ENCODE measurements at places on chromosomes 7 and 10.
A peak's percentile ranks its signal among the peaks of the same experiment; 100 is the strongest.

DNA sequence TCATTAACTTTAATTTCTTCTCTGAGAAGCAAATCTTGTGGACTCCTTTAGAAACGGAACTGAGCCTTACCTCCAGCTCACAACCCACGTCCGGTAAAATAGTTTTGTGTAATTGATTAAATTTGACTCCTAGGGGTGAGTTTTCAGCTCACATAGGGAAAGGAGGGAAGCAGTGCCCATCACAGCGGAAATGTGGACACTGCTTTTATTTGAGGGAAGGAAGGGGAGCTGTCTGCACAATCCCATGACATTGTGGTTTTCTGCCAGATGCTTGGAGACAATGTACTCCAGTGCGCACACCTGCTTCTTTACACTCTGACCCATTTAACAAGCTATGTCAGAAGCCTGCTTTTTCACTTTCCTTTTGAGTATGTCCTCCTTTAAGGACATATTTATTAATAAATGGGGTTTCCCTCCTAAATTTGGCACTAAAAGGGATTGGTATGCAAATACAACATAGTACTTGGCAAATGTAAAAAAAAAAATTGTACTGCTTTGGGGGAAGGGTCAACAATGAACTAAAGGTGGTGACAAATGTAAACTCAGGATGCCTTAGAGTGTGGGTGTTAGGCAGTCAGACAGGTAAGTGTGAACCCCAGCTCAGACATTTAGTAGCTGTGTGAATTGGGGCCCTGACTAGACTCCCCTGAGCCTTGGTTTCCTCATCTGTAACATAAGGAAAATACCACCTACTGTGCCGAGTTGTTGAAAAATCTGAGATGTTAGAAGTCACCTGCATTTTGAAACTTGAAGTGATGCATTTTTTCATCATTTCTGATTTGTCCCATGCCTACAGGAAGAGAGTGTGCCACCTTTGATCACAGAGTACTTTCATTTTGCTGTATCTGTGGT, 90.2 kb upstream of the KLF6 start:
- DNase-seq, result peak; percentile 79

GRCh38 chr7:141624763-141625162, 73.6 kb downstream of the AGK start:
- DNase-seq, result no peak

DNA sequence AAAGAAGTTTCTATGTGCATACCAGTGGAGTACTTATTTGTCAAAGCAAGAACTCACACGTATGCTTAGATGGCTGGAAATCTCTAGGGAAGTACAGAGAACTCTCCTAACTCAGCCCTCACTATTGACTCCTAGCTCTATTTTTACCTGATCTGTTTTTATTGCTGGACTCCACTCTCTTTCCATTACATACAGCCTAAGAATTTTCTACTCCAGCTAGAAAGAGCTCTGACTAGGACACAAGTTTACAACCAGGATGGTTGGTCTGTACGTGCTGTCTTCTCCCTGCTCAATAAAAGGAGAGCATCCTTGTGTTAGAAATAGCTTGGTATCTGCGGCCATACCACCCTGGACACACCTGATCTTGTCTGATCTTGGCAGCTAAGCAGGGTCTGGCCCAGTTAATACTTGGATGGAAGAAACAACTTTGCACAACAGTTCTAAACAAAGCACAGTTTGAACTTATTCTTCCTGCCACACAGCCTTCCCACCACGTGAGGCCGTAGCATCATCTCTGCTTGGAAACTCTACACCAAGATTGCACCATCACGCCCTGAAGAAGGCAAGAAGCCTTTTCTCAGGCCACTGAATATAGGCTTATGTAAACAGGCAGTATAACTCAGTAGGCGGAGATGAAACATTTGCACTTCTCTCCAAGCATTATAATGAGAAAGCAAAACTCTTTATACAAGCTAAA, 50.7 kb downstream of the KCNMA1 start:
- no peak for DNase-seq

- DNase-seq, result peak; percentile 28
Observed at GRCh38 chr7:74480861-74481417, 27.2 kb downstream of the GTF2IRD1 start.

DNA sequence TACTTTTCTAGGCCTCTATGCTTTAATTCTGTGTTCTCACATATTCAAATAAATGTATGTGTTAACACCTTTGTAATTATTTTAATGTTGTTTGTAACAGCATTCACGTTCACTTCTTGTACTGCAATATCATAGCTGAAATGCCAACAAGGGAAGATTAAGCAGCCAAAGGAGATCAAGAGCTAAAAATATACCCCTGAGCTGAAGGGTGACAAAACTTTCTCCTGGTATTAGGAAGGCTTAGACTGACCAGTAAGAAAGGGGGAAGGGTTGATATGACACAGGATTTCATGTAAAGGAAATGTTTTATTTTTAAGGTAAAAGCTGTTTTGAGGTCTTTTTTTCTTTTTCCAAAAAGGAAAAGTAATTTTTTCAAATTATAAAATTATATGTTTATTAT, 40.4 kb upstream of the VDAC2 start:
- DNase-seq, result no peak

- DNase-seq, result peak; percentile 58
Observed at GRCh38 chr7:106367018-106367420, 82.2 kb upstream of the NAMPT start.

Data from KBM-7 (cell line).